ENCODE measurements at places on chromosomes 12 and 14.
A peak's percentile ranks its signal among the peaks of the same experiment; 100 is the strongest.

- no peak for DNase-seq
These were observed 298.4 kb upstream of the AMIGO2 start for GRCh38 chr12:47378222-47378582.

- DNase-seq = peak; percentile 80
These were observed 31.5 kb downstream of the EPS8 start for GRCh38 chr12:15757553-15758255.

DNA sequence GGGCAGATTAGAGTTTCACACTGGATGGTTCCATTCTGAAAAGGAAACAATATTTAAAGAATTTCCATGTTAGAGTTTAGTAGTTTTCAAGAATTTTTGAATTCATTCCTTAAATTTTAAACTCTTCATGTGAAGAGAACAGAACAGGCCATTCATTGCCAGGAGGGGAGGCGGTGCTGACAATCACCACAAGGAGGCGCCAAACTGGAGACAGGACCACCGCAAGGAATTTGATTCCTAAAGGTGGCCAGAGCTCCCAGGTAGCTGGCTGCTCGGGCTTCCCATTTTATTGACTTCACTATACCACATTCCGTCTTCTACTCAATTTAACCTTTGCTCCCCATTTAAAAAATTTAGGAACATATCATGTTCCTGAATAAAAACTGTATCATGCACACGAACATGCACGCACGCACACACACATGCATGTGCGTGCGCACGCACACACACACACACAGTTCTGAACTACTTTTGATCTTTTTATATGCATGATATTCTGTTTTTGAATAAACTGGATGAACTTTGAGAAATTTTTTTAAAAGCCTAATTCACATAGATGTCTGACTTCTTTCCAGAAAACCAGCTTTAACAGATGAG, 101.2 kb downstream of the NELL2 start:
- no peak for DNase-seq

- DNase-seq = no peak
These were observed 180.9 kb downstream of the RPS29 start for GRCh38 chr14:49405291-49405690.

GRCh38 chr12:24854017-24854416, 94.9 kb downstream of the BCAT1 start:
- DNase-seq = no peak

- DNase-seq = no peak
These were observed 15.3 kb downstream of the RNASE2 start for GRCh38 chr14:20970647-20970982.

DNA sequence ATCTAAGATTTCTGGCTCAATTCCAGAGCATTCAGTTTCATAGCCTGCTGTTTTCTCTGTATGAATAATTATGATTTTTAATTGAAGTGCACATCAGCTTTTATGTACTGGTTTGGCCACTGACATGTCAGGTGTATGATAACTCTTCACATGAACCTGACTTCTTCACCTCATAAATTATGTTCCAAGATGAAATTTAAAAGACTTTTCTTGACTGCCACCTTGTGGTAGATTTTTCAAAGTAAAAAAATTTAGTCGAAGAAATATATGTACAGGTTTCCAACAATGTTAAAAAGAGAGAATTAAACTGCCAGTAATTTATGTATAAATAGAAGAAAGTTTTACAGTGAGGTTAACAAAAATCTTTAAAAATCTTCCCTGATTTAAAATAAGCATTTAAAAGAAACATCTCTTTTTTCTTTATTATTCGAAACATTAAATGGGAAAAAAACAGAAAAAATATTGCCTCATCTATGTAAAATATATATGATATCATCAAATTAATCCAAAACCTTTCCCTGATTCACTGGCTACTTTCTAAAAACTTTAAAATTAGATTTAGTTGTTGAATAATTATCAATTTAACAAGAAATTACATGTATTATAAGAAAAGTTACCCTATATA, 124.9 kb upstream of the ATXN7L3B start:
- DNase-seq = peak; percentile 31

DNA sequence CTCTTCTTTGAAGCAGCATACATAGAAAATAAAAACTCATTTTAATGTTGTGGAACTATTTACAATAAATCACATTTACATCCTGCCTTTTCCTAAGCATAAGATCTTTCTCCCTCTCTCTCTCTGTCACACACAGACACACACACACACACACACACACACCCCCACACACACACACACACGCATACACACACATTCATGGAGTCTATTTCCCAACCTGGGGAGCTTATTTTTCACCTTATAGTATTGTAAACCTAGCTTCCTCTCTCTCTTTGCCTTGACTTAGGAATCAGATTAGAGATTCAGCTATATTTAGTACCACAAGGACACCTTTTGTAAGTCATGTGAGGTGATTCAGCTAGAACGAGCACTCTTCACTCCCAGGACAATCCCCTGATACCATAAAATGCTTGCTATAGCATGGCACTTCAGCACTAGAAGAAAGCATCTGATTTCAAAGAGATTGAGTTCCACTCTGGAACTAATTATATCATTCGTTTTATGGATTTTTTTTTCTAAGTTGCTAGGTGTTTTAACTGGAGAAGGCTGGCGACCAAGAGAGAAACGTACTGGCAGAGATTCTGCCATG, 23.6 kb downstream of the TMEM30B start:
- no peak for DNase-seq

DNA sequence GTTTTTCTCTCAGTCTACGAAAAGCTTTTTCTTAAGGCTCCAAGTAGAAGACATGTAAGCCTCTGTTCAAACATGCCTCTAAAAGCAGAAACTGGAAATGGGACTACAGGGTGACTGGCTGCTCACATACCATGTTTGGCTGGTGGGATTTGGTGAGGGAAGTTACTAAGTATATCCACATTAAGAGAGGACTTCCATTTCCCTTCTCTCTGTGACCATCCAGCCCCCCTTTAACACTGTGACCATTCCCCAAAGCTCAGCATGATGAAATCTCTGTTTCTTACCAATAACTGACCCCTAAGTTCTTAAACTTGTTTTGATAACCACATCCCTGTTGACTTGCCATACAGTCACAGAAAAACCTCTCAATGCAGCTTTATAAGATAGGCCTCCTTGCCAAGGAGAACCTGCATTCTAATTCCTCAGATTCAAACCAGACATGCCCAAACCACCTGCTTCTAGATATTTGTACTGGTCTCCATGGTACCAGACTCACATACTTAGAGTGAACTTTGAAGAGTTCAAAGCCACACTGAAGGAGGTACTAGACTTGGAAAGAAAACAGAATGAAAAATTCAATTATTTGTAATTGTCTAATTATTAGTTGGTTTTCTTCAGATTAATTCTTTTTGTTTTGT, 102.2 kb downstream of the VEZT start:
- no peak for DNase-seq

DNA sequence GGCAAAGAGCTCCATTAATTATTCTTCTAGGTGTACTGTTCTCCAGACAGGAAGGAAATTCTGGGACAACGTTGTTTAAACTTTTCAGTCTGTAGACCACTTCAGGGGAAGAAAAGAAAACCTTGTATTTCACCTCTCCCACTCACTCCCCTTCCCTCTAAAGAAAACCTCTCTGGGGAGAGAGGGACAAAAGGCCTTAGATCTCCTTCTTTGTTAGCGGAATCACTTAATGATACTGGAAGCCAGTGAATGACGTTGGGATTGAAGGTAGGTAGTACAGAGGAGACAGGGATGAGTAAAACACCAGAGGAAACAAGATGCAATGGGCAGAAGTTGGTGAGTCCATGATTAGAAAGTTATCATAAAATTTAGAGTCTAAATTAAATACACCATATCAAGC, 38.7 kb upstream of the SGPP1 start:
- DNase-seq = no peak

- DNase-seq = no peak
These were observed 9.8 kb downstream of the EXOC3L4 start for GRCh38 chr14:103104389-103104653.

DNA sequence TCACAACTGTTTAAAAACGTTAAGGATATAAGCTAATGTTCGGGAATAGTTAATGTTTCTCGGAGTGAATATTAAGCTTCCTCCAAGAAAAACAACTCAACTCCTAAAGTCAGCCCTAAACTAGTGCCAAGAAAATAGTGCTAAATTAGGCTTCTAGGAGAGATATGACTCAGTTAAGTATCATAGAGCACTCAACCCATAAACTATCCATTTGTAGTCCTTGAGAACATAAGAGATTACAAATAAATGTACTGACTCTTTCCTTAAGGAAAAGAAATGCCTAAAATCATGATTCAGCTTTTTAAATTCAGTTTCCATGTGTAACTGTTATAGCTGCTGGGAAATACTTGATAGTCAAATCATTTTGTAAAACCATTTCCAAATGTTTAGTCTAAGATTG, 117.1 kb downstream of the HMGA2 start:
- no peak for DNase-seq

DNA sequence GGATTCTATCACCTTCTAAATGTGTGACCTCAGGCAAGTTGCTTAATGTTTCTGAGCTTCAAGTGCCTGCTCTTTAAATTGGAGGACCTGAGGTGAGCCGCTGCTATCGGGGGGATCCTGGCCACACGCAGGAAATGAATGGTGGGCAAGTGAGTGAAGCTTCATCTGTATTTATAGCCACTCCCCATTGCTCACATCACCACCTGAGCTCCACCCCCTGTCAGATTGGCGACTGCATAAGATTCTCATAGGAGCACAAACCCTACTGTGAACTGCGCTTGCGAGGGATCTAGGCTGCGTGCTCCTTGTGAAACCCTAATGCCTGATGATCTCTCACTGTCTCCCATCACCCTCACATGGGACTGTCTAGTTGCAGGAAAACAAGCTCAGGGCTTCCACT, 158.6 kb upstream of the CCND2 start:
- no peak for DNase-seq

DNA sequence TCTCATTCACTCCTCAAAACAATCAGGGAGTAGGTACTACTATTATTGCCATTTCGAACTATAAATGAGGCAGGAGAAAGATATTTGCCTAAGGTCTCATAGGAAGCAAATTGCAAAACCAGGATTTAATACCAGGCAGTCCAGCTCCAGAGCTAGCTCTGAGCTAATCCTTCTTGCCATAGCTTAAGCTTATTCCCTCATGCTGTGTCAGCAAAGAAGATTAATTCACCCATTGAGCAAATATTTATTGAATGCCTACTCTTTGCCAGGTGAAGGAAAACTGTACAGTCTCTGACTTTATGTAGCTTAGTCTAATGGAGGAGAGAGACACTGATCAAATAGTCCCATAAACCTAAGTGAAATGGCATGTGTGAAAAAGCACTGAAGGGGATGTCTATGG, 19.5 kb downstream of the KCNA5 start:
- no peak for DNase-seq

- DNase-seq = no peak
These were observed 724 bp upstream of the CS start for GRCh38 chr12:56300644-56301464.

GRCh38 chr12:65152596-65152995, 16.8 kb upstream of the LEMD3 start:
- DNase-seq = no peak

DNA sequence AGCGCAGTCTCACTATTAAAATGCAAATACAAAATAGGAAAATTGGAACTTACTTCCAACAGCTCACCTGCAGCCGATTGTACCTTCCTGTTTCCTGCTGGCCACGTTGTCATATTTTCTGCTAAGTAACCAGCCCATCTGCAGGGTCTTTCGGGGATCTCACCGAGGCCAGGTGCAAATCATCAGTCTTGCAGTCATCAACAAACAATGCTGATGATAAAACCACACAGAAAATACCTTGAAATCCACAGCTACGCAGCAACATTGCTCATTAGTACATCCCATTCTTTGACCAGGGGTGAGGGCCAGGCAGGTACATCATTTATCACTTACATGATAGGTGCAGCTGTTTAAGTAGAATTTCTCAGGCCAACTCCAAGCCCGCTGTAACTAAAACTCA, 406.9 kb downstream of the TMEM121 start:
- no peak for DNase-seq

DNA sequence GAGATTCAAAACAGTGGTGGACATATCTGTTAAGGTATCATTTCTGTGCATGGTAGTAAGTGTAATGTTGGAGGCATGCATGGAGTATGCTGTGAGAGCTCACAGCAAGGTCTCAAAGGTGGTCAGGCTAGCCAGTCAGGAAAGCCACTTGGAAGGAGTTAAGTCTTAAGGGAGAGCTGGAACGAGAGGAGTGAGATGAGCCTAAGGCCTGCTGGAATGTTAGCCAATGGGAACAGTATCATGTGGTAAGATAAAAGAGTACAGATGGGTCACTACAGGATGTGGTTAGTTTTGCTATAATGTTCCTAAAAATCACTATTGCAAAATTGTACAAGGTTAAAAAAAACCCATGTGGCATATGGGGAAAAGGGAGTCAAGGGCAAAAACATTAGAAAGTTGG, 311.7 kb upstream of the E2F7 start:
- DNase-seq = peak; percentile 6

DNA sequence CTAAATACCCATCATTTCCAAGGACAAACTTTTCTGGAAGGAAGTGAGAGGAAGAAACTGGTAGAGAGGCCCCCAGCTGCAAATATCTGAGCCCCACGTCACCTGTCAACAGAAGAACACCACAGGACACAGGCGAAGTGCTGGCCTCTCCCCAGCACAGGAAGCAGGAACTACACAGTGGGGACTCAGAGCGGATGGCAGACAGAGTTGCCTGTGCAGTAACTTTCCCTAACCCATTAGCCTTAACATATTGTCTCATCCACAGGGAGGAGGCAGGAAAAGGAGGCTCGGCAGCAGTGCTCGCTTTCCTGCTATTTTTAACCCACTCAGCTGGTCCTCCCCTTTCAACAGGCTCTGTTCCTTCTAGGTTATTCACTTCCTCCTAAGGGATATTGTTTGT, 111.5 kb upstream of the TMPO start:
- peak; percentile 9 for DNase-seq

DNA sequence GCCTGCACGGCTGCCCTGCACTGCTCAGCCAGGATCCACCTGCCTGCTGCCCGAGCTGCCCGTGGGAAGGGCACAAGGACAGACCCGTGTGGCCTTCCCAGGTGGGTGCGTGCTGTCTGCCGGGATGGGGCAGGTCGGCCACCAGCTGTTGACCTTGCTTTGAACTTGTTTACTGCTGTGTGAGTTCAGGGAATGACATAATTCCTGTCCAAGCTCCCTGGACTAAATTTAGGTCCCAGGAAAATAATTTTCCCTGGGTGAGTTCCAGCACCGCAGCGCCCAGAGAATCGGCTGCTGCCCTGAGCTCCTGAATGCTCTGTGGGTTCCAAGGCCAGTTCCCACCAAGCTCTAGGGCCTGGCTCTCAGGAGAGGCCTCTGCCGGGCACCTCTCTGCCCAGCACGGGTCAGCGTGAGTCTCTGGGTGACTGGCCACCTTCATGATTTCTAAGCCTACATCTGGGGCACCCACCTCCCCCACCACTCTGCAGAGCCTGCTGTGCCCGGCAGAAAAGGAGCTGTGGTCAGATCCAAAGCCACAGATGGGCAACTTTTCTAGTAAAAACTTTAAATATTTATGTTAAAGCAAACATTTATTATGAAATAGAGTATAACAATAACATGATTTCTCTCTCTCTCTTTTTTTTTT, 27.2 kb upstream of the MLXIP start:
- no peak for DNase-seq
